Right lobe of liver (tissue), 6 donors: ENCODE measurements at places on chromosomes 7 and 10. TPM values are rescaled to one million over a fixed set of nuclear protein-coding genes. Genes with fewer than 3 reads are reported as not detected.

NXPH1 gene
- total RNA-seq = not detected

ZNF239 gene
- 1.1 TPM for total RNA-seq

PKD1L1 gene
- 1.4 TPM for total RNA-seq

CYP2C8 gene
- total RNA-seq = 876 TPM

GIMAP5 gene
- 6.1 TPM for total RNA-seq

- H3K27ac ChIP-seq = no peak overlapping the region
- DNase-seq = no peak
- H3K27me3 ChIP-seq = no peaks in the 10 kb centered on the region
- no peak overlapping the region for H3K4me3 ChIP-seq
These were observed 62.9 kb upstream of the MNX1 start for GRCh38 chr7:157073335-157073734.

GRCh38 chr7:158543840-158544239 lies 43.8 kb downstream of the PTPRN2 start:
- H3K36me3 ChIP-seq = no peaks in the 10 kb centered on the region
- no peak for DNase-seq
- H3K27me3 ChIP-seq = no peaks in the 10 kb centered on the region
- H3K27ac ChIP-seq = no peak overlapping the region
- H3K4me3 ChIP-seq = no peak overlapping the region
- no peaks in the 10 kb centered on the region for H3K4me1 ChIP-seq

DNA sequence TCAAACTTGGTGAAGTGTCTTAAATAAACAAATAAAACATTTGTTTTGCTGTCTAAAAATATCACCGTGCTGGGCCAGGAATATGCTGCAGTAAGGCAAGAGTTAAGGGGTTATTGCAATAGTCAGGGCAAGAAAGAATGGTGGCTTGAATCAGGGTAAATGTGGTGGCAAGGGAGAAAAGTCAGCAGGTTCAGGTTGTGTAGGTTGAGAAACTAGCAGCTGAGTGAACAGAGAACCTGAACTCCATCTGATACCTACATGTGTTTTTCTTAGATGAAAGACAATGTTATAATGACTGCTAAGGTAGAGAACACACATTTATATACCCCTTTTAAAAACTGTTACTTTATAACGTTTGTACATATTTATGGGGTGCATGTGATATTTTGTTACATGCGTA lies 28.7 kb downstream of the OTUD1 start:
- no peaks in the 10 kb centered on the region for H3K36me3 ChIP-seq
- no peak overlapping the region for H3K4me3 ChIP-seq
- no peaks in the 10 kb centered on the region for H3K27me3 ChIP-seq
- no peaks in the 10 kb centered on the region for H3K4me1 ChIP-seq
- no peak for DNase-seq

DNA sequence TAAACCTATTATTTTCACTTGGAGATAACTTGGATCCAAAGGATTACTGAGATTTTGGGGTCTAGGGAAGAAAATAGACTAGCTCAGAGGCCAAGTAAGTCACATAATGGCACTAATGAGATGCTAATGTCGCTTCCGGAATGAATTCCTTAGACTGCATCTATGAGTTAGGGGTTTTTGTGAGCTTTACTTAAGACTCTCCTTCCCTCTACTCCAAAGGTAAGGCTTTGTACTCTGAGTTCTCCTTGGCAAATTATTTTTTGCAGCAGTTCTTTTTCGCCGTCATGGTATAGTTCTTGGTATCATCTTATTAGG lies 143.9 kb upstream of the KLF14 start:
- no peak overlapping the region for H3K4me3 ChIP-seq
- no peaks in the 10 kb centered on the region for H3K4me1 ChIP-seq
- no peaks in the 10 kb centered on the region for H3K27me3 ChIP-seq
- H3K27ac ChIP-seq = no peak overlapping the region
- no peak for DNase-seq
- H3K36me3 ChIP-seq = peaks cover 4% of the 10 kb centered on the region

DNA sequence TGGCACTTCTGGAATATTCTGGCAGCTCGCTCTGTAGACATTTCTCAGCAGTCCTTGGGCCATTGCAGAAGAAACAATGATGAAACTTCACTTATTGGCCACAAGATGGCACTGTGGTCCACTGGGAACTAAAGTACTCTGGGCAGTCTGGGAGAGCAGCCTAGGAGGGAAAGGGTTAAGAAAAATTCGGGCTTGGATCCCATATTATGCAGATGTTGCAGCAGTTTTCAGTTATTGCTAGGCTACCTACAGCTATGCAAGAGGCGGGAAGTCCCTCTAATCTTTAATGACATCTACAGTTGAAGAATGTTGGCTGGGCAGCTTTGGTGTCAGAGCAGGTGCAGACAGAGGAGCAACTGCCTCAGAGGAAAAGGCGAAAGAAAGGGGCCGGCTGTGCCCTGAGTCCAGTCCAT lies 201.7 kb upstream of the PRSS58 start:
- no peaks in the 10 kb centered on the region for H3K27me3 ChIP-seq
- no peak overlapping the region for H3K27ac ChIP-seq
- no peaks in the 10 kb centered on the region for H3K4me1 ChIP-seq
- H3K4me3 ChIP-seq = no peak overlapping the region
- no peaks in the 10 kb centered on the region for H3K36me3 ChIP-seq

DNA sequence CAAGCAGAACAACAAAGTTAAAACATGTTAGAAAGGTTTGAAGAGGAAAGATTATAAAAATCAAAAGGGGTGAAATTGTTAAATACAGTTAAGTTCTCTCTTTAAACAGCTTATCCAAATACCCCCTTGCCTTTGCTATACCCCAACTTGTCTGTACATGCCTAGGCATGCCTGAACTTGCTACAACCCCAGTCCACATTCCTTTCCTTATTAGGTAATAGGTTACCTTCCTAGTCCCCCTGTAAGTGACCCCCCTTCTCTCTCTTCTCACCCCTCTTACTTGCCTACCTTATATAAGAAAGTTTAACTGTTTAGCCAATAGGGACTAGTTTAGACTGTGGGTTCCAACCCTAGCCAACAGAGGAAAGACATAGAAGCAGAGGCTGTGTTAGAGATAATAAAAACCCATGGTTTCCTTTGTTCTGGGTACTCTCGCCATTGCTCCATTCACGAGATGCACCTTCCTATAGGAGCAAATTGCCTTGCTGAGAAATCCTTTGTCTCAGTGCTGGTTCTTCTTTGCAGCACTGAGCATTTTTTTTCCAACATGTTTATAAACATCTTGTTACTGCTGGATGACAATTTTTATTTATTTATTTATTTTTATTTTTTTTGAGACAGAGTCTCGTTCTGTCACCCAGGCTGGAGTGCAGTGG lies 282.2 kb upstream of the GALNT17 start:
- H3K4me1 ChIP-seq = no peaks in the 10 kb centered on the region
- no peaks in the 10 kb centered on the region for H3K27me3 ChIP-seq
- H3K4me3 ChIP-seq = no peak overlapping the region
- H3K27ac ChIP-seq = no peak overlapping the region
- H3K36me3 ChIP-seq = no peaks in the 10 kb centered on the region

GRCh38 chr10:68559251-68559650 lies 886 bp upstream of the TET1 start:
- H3K27me3 ChIP-seq = no peaks in the 10 kb centered on the region
- no peak overlapping the region for H3K4me3 ChIP-seq
- no peak overlapping the region for H3K27ac ChIP-seq
- H3K36me3 ChIP-seq = no peaks in the 10 kb centered on the region
- H3K4me1 ChIP-seq = no peaks in the 10 kb centered on the region

- H3K4me1 ChIP-seq = no peaks in the 10 kb centered on the region
- DNase-seq = no peak
- H3K36me3 ChIP-seq = no peaks in the 10 kb centered on the region
- no peak overlapping the region for H3K27ac ChIP-seq
These were observed 4.9 kb downstream of the PCOLCE start for GRCh38 chr7:100607111-100607510.
